GM06990 (cell line): ENCODE measurements at places on chromosomes 12 and 14.

DNA sequence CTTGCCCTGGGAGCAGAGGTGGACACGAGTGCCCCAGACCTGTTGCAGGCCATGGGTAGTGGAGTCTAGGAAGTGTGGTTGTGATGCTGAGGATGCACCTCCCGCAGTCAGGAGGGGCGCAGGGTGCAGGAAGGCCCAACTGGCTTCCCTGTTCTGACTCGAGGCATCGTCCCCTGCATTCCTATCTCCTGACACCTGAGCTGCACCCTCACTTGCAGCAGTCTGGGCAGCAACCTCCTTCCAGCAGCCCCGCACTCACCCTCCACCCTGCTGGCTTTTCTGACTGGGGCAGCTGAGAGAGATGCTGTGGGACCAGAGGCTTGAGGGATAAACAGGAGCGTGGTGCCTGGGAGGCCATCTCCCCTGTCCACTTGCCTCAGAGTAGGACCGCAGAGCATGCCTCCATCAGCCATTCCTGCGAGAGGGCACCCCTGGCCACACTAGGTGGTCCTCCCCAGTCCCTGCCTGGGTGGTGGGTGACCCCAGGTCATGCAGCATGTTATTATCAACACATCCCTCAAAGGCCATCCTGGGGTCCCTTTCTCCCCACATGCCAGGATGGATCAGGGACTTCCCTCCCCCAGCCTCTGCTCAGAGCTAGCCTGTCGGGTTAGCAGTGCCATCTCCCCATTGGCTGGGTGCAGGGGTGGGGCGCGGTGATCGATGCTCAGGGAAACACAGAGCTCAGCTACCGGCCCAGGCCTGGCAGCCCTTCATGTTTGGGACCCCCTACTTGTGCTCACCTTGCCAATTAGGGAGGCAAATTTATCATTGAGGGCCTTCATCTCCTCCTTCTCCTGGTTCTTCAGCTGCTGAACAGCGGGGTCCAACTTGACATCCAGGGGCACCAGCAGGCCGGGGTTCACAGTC lies 719 bp downstream of the KRT80 start:
- no peak for DNase-seq

DNA sequence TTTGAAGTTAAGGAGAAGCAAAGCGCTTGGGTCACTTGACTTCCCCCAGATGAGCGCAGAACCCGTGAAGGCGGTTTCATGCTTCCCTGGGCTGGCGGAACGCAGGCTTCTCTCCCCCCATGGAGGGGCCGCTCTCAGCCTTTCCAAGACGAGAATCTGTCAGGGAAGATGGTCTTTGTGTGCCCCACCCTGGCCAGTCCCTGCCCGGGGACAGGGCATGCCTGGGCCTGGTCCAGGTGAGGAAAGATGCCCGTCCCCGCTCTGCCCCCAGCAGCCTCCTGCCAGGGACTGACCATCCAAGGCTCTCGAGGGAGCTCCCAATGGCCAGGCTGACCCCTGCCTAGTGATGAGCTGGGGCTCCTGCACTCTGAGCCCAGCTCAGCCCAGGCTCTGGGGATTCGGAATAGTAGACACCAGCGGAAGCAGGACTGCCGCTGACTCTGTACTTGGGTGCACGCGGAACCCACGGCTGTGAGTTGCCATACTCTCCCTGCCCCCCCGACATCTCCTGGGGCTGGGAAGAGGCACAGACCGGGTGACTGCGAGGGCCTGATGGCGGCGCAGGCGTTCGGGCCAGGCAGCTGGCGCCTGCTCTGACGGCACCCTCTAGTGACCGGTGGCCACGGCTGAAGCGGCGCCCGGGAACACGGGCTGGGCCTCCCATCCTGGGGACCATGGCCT lies 142.2 kb upstream of the FKBP4 start:
- DNase-seq = no peak

DNA sequence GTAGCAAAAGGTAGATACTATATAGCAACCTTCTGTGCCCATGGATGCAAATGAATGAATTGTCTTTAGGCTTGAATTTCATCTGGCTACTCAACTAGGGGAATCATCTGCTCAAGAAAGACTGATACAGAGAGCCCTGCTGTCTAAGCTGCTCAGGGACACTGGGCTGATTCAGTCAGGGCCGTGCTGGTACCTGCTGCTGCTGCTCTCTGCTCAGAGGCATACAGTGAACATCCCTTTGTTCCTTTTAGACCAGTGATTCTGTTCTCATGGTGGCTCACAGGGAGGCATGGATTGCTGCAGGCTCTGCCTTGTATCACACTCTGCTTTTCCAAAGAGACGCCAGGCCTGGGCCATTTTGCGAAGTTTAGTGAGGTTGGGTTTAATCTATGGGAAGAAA lies 14.1 kb downstream of the EIF2B2 start:
- DNase-seq = no peak

- DNase-seq = no peak
Observed at GRCh38 chr12:64389154-64389553, 1.4 kb downstream of the C12orf56 start.

DNA sequence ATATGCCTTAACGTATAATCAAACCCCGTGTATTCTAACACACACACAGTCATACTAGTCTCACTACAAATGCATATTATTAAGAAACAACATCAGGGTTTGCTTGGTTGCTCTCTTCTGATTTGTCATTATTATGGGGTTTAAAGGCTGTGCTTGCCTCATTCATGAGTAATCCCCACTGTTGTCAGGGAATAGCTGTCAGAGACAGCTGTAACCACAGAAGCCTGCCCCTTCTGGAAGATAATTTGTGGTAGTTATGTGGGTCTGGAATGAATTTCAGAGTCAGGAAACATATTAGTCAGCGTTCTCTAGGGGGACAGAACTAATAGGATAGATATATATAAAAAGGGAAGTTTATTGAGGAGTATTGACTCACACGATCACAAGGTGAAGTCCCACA lies 456.9 kb upstream of the TMEM132C start:
- no peak for DNase-seq

DNA sequence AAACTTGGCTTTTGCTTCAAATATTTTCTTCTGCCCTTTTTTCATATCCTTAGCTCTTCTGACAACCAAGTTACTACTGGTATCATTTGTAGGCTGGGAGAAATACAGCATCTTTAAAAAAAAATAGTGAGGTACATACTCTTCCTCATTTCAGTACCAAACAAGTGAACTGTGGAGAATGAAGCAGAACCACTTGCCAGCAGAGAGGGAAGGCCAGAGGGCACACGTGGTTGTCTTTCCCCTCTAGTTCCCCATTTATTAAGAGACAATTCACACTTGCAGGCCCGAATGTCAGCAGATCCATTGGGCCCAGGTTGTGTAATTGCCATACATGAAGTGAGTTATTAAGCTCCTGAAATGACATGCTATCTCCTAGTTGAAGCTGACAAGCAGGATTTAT lies 3.2 kb downstream of the SUSD6 start:
- peak; percentile 72 for DNase-seq

DNA sequence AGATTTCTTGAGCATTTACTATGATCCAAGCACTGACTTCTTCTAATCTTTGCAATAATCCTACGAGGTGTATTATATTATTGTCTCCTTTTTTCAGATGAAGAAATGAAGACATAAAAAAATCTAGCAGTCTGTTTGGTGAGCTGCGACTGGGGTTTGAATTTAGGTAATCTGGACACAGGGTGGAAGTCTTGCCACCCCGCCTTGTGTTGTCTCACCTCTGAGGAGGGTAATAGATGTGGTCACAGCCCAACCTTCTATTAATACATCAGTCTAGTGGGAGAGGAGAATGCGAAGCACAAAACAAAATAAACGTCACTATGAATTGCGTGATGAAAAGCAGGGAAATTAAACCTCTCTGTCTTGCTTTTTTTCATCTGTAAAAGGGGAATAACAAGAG lies 993.9 kb downstream of the VRK1 start:
- DNase-seq = no peak

DNA sequence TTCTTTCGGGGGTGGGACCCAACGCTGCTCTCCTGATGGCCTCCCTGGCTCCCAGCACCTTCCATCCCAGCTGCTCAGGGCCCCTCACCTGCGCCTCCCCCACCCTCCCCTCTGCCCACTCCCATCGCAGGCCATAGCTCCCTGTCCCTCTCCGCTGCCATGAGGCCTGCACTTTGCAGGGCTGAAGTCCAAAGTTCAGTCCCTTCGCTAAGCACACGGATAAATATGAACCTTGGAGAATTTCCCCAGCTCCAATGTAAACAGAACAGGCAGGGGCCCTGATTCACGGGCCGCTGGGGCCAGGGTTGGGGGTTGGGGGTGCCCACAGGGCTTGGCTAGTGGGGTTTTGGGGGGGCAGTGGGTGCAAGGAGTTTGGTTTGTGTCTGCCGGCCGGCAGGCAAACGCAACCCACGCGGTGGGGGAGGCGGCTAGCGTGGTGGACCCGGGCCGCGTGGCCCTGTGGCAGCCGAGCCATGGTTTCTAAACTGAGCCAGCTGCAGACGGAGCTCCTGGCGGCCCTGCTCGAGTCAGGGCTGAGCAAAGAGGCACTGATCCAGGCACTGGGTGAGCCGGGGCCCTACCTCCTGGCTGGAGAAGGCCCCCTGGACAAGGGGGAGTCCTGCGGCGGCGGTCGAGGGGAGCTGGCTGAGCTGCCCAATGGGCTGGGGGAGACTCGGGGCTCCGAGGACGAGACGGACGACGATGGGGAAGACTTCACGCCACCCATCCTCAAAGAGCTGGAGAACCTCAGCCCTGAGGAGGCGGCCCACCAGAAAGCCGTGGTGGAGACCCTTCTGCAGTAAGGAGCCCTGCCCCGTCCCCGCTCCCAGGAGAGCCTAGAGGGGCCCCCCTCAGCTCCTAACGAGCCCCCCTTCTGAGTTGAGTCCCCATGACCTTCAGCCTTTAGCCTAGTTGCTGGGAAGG lies at the start of gene HNF1A:
HNF1A (plus strand) TSS at position 248 of the 924 bp plus-strand sequence; CDS start at position 474, 226 bp downstream.
- no peak for DNase-seq

DNA sequence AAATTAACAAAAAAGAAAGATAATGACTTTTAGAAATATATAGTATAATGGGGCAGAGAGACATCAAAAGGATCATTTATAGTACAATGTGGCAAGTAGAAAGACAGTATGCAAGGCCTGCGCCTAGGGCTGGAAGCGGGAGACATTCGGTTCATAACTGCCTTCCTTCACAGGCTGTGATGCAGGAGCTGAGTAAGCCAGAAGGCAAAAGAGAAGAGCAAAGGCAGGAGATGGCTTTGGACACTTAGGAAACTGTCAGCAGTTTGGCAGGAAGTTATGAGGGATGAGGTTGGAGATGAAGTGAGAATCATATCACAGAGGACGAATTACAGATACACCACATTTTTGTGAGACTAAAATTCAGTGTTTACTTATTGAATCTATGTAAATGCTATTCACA lies 97.8 kb downstream of the EPS8 start:
- DNase-seq = no peak

DNA sequence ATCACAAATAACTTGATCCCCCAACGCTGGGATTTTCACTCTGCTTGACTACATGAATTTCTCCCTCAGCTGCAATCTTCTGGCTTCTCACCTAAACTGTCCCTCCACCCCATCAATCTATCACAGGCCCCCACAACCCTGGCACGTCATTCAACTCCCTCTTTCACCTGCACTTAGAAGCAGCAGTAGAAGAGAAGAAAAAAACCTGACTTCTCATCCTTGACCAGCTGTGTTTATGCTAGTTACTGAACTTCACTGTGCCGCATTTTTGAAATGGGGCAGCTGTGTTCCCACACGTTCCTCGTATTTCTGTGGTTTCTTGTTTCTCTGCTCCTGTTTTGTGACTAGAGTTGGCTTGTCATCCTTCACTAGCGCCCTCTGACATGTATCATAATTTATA lies 35.0 kb downstream of the ITPR2 start:
- DNase-seq = peak; percentile 12

GRCh38 chr14:55412676-55413075 lies 1.0 kb upstream of the ATG14 start:
- DNase-seq = no peak

- DNase-seq = peak; percentile 39
Observed at GRCh38 chr12:123164222-123164621, 13.3 kb upstream of the PITPNM2 start.

- DNase-seq = no peak
Observed at GRCh38 chr12:28711421-28711820, 437.7 kb upstream of the FAR2 start.

DNA sequence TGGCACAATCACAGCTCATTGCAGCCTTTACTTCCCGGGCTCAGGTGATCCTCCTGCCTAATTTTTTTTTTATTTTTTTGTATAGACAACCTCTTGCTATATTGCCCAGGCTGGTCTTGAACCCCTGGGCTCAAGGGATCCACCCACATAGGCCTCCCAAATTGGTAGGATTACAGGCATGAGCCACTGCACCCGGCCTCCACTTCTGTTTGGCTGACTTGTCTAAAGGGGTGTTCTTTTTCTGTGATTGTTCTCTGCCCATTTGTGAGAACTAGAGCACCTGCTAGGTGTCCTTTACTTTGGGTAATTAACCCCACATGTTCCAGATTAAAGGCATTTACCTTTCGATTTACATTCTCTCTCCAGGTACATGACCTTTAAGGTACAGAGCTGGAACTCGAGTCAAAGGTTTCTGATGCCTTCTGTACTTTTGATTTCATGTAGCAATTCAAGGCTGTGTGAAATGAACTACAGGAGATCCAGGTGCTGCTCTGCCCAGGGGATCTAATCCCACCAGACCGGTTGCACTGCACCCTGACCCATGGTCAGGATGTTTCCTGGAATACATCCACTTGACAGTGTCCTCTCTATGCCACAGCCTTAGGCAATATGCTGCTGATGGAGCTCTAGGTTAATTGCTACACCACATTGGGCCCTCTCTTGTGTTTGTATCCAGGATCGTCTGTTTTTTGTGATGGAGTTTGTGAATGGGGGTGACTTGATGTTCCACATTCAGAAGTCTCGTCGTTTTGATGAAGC lies 163.6 kb downstream of the PRKCH start:
- no peak for DNase-seq

GRCh38 chr12:124125203-124125871 lies 152.3 kb downstream of the ZNF664 start:
- peak; percentile 58 for DNase-seq

DNA sequence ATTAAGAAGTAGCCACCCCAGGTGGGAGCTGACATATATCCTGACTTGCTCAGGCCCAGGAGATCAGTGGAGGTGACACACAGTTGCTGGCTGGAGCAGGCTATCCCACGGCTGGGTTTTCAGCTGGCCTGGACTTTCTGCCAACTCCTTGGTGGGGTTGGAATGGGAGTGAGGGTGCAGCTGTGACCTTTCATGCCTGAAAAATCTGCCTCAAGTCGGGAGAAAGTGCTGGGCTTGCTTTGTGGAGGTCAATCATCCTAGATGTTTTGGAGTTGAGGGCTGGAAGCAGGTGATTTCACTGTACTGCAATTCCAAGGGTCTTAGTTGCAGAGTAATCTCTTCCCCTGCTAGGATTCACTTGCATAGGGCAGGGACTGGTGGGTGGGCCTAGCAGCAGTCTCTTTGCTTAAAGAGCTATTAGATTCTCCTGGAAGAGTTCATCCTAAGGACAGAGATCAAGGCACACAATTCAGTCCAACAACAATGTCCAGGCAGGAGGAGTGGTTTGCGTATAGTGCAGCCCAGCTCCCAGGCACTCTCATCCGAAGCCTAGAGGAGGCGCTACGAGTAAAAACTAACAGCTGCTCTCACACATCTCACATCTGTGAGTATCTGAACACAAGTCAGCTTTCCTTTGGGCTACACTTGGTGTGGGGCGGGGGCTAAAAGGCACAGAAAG lies 98.1 kb downstream of the GAS2L3 start:
- no peak for DNase-seq
